ENCODE measurements at places on chromosomes 3 and 15.
A peak's percentile ranks its signal among the peaks of the same experiment; 100 is the strongest.

DNA sequence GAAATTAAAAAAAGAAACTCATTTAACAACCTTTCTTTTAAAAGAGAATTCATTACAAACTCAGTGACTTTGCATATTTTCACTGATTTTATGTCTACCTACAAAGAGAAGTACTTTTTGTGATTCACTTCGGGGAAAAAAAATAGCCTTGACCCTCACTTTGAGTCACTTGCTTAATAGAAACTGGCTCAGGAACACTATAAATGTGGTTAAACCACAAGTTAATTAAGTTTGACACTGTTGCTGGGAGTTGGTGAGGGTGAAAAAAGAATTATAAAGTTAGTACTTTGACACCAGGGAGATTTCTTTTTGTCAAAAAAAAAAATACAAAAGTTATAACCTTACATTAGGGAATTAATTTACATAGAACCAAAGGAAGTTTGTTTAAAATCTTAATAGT, 810.9 kb downstream of the NR2F2 start:
- DNase-seq, result no peak

GRCh38 chr3:50623840-50624474, 7.0 kb downstream of the MAPKAPK3 start:
- peak; percentile 69 for DNase-seq

DNA sequence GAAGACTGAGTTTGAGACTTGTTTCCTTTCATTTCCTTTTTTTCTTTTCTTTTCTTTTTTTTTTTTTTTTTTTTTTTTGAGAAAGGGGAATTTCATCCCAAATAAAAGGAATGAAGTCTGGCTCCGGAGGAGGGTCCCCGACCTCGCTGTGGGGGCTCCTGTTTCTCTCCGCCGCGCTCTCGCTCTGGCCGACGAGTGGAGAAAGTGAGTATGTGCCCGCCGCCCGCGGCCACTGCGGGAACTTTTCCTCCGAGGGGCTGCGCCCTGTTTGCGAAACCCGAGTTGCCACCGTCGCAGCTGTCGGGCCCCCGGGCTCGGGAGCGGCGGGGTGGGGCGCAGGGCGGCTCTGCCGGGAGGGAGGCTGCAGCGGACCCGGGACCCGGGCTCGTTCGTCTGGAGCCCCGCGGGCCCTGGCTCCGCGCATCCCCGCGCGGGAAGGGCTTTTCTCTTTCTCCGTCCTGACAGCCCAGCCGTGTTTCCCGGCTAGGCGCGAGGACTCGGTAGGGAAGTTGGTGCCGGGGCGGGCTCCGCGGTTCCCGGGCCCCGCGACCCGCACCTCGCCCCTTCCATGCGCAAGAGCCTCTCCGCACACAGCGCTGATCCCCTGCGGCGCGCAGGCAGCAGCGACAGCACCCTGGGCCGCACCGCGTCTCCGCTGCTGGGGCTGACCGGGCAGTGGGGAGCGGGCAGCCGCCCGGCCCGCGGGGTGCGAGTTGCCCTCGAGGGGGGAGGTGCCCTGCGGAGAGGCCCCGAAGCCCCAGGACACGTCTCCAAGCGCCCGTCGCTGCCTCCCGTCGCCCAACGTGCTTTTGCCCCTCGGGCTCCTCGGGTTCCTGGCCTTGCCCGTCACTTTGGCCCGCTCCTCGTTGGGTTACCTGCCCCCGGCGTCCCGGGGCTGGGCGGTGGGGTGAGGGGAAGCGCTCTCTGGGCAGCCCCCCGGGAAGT, 1.4 kb downstream of the IGF1R start:
- peak; percentile 64 for DNase-seq

DNA sequence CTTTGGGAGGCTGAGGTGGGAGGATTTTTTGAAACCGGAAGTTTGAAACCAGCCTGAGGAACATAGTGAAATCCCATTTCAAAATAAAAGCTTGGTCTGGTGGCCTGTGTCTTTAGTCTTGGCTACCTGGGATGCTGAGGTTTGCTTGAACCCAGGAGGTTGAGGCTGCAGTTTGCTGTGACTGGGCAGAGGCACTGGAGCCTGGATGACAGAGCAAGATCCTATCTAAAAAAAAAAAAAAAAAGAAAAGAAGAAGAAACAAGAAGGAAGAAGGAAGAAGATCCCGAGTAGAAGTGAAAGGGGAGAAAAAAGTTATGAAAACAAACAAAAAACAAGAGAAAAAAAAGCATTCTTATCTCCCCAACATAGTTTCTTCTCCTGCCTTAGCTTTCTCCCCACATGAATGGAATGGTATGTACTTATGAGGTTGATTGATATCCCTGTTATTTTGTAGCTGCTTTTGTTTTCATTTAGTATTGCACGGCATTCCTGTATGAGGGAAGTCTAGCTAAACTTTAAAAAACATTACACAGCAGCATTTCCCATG, 42.4 kb downstream of the TMEM40 start:
- no peak for DNase-seq

DNA sequence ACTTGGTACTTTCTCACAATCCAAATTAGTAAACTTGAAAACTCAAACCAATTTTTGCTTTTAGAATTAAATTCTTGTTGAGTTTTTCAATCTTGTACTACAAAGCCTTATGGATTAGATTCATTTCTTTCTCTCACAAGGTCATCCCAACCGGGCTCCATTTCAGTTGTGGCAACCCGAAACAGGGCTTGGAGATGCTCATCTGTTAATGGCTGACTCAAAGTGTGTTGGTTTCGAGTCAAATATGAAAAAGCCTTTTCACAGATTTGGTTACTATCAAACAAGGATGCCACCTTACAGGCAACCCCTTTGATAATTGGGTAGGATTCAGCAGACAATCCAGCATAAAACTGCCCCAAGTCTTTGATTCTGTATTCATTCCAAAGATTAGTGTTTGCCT, 1.8 kb downstream of the EPM2AIP1 start:
- DNase-seq, result no peak

- peak; percentile 73 for DNase-seq
Measured at GRCh38 chr3:11641683-11642430, 1.9 kb downstream of the VGLL4 start.

DNA sequence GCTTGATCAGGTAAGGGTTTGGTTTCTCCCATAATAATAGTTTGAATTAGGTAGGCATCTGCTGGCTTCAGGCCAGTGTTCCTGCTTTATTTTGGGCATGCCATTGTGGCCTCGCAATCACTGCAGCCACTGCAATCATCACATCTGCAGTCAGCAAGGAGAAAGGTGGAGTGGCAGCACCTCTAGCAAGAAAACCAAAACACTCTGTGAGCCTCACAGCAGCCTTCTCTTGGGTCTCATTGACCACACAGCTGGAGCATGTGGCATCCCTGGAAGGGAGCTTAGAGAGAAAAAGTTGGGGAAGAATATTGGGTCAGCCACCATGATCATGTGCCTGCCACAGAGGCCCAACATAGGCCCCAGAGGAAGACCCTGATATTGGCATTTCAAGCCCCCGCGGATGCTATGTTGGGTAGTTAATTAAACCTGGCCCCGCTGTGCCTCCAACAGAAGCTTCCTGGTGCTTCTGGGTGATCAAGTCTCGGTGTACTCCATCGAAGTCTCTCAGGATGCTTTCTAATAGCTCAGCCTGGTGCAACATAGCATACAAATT, 158.0 kb upstream of the UBE2E1 start:
- no peak for DNase-seq

DNA sequence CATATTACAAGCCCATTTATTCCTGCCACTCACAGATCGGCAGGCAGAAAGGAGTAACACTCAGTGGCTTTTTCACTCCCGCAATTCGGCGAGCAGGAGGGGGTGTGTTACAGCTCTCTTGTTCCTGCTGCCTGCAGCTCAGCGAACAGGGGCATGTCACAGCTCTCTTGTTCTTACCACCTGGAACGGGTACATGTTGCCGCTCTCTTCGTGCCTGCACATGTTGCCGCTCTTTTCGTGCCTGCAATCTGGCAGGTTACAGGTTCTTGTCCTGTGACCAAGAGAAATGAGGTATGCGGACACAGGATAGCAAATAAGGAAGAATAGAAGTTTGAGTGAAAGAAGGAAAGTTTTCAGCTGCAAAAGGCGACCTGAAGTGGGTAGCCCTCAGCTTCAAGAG, 761.4 kb downstream of the NAALADL2 start:
- DNase-seq, result no peak

DNA sequence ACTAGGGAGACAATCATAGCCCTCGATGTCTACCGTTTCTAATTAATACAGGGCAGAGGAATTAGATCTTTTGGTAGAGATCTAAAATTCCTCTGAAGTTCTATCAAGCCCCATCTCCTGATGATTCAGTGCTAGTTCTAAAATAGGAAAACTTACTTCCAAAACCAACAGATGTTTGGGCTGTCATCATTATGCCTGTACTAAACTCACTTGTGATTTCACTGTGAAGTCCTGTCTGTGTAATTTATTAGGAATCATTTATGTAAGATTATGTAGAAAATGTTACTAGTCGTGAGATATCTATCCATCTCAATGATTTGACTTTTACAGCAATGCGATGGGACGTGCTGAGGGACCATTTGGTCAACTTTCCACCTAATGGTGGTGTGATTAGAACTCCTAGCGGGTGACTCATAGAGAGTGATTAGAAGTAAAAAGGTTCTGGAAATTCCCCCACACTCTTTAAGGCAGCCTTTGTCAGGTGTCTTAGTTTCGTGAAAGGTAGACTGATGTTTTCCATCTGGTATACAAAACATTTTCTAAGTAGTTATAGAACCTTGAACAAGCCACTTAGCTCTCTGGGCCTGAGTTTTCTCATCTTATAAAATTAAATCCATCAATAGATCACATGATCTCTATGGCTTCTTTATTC, 34.2 kb downstream of the LIPC start:
- DNase-seq, result peak; percentile 31

GRCh38 chr3:19334120-19334519, 185.8 kb downstream of the KCNH8 start:
- DNase-seq, result no peak

GRCh38 chr3:128546646-128547045, 53.6 kb upstream of the GATA2 start:
- no peak for DNase-seq

GRCh38 chr3:58857402-58857801, 190.8 kb upstream of the FAM3D start:
- DNase-seq, result no peak

DNA sequence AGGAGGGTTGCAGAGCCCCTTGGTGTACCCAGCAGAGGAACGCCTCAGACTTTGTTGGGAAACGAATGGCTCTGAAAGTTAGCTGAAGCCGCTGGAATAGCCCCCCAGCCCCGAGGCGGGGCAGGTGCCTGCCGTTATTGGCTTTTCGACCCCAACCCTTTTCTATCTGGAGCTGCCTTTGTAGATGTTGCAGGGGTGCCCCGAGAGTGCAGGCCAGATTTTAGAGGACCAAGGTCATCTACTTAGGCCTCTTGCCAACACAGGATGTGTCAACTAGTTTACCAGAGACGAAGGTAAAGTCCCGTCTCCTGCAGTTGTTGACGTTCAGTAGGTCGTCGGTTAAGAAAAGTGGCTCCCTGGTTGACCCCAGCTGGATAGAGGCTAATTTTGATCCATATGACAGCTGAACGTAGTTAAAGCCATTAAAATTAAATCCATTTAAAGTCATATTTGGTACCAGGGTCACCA, 579 bp upstream of the UBE3A start:
- no peak for DNase-seq

- DNase-seq, result peak; percentile 89
Measured at GRCh38 chr3:152269056-152269830, 514 bp downstream of the MBNL1 start.

- DNase-seq, result peak; percentile 68
Measured at GRCh38 chr15:79004336-79004735, 59.5 kb upstream of the CTSH start.

DNA sequence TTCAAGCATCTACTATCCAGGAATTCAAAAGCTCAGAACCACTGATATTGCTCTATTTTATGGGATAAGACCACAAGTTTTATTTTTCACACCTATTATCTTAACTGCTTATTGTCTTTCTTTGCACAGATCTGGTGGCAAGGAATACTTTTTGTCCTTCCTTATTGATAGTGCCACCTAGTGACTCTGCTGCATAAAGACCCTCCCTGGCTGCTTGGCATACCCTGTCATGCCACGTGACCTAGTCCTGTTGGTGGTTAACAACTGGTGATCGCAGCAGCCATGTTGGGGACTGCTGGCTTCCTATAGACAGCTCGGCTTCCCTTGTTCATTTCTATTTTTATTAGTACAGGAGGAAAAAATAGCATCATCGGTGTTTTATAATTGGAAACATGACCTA, 236.3 kb downstream of the MEX3B start:
- no peak for DNase-seq

- no peak for DNase-seq
Measured at GRCh38 chr3:47732143-47732542, 49.5 kb downstream of the SMARCC1 start.

GRCh38 chr3:72086042-72086742, 301.2 kb upstream of the PROK2 start:
- peak; percentile 40 for DNase-seq

DNA sequence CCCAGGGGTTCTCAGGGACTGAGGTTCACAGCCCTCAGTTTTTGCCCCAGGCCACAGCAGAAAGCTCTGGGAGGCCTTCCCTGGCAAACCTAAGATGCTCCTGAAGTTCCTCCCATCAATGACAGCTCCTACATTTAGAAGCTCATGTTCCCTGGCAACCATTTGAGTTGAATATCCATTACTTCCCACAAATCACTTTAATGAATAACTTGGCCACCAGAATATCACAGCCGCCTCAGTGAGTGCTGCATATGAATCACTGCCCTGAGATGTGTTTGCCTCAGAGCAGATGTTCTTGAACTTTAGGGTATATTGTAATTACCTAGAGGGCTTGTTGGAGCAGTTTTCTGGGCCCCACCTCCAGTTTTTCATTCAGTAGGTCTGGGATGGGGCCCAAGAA, 27.4 kb downstream of the SLCO2A1 start:
- peak; percentile 28 for DNase-seq

DNA sequence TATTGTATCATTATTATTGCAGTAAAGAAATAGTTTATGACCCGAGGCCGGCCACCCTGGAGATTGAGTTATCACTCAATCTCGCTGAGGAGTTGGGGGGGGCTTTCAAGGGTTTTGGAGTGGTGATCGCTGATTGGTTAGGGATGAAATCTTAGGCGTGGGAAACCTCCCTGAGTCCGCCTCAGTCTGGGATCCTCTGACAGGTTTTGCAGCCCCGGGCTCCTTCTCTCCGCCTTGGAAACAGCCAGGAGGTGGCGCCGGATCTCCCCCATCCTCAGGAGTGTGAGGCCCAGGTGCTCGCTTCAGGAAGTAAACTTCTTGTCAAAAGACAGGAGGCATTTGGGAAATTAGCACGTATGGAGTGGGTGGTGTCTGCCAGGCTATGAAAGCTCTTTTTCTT, 41.1 kb upstream of the SEC61A1 start:
- no peak for DNase-seq

DNA sequence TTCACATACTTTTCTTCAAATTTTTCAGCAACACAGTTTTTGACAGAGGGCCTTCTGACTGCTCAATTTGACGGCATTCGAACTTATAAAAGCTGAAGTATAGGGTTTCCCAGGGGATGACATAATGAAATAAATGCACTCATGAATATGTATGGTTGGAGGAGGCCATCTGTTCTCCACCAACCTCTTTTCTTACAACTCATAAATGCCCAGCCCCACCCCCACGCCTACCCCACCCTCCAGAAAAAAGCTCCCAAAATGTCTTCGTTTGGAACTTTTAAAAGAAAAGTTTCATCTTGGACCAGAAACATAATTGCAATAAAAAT, 211.6 kb upstream of the LRRN1 start:
- DNase-seq, result no peak
